ENCODE measurements at places on chromosomes 4 and X. TPM values are rescaled to one million over a fixed set of nuclear protein-coding genes. Genes with fewer than 3 reads are reported as not detected.
A peak's percentile ranks its signal among the peaks of the same experiment; 100 is the strongest.

- DNase-seq = no peak
Measured at GRCh38 chrX:38774249-38774648, 27.0 kb upstream of the MID1IP1 start.

- DNase-seq = no peak
Measured at GRCh38 chr4:3111461-3111860, 37.0 kb downstream of the HTT start.

SSX2 gene
- not detected for polyA plus RNA-seq

CCNB3 gene
- polyA plus RNA-seq = 0.08 TPM

GRCh38 chr4:184280137-184280536 is 62.5 kb upstream of the ENPP6 start:
- DNase-seq = peak; percentile 50

EXOC1L gene
- polyA plus RNA-seq = not detected

- no peak for DNase-seq
Measured at GRCh38 chrX:112834031-112834845, 6.4 kb downstream of the AMOT start.

DNA sequence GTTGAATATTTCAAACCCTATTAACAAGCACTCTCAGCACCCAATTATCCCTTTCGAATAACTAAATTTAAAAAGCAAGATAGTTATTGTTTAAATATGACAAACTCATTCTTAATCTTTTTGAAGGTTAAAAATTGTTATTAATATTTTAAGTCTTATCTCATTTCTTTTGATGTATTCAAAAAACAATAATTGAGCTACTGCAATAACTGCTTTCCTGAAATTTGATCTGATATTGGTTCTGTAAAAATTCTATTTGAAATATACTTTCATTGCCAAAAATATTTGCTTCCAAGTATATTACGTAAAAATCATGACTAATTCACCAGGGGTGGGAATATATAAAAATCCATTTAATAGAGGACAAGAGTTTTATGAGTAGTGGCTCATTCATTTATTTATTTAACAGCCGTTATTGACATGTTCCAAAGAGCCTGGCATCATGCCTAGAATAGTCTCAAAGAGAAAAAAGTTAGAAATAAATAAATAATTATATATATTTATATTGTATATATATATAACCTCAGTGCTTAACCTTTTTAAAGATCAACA is 34.4 kb downstream of the GLRA3 start:
- DNase-seq = no peak

CDKL5 gene
- 3.6 TPM for polyA plus RNA-seq

IRS4 gene
- not detected for polyA plus RNA-seq

MAGEA12 gene
- polyA plus RNA-seq = not detected

GRCh38 chr4:139777757-139778156 is 112.1 kb downstream of the MGST2 start:
- no peak for DNase-seq

DNA sequence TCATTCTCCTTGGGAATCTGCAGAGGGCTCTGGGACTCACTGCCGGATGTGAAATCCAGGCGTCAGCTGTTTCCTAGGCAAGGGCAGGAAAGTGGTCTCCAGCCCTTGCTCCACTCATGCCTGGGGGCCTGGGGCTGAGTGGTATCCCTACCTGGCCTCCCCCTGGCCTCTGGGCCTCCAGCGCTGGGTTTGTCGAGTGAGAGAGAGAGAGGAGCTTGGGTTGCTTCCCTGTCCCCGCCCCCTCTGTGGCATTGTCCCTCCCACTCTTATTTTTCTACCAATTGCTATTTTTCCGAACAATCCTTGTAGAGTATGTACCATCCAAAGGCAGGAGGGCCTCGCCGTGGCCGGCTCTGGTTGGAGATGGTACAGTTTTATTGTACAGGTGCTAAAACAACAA is 53.1 kb downstream of the ELF4 start:
- DNase-seq = no peak

GRCh38 chr4:13534344-13535063 is 9.8 kb downstream of the NKX3-2 start:
- no peak for DNase-seq

GRCh38 chr4:338759-339097 is 1.1 kb downstream of the ZNF141 start:
- DNase-seq = no peak

DNA sequence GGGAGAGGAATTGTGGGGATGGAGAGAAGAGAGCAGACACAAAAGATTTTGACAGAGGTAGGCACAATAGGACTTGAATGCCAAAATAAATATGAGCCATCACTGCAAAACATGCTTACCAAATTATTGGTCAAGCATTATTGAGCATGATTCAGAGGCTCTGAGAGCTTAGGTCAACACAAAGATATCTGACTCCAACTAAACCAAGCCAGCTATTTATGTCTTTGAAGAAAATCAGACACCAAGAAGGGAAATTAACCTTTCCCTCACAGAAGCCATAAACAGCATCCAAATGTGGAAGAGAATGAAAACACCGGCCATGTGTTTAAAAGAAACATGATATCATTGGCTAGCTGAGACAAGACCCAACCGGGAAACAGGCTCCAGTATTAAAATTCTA is 323.2 kb downstream of the RAB28 start:
- no peak for DNase-seq

DNA sequence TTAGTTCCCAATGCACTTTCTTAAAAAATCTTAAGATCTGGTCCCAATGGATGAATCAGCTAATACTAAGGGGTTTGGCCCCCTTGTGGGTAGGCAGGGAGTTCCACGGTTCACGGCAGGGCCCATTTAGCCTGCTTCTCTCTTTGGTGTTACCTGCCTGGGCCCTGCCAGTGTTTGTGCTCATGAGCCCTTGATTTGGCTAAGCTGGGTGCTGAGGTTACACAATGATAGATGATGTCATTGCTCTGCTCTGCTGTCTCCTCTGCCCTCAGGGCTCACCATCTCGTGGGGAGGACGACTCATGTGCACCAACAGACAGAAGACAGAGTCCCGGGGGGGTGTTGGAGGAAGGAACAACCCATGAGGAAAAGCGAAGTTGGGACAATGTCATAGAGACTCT is 24.4 kb downstream of the RTL5 start:
- DNase-seq = peak; percentile 94

- DNase-seq = no peak
Measured at GRCh38 chr4:105967058-105967658, 71.9 kb downstream of the NPNT start.

- no peak for DNase-seq
Measured at GRCh38 chr4:4782969-4783368, 76.5 kb upstream of the MSX1 start.

- no peak for DNase-seq
Measured at GRCh38 chr4:112807083-112807482, 170.1 kb downstream of the LARP7 start.

- no peak for DNase-seq
Measured at GRCh38 chr4:48472794-48473193, 10.3 kb upstream of the SLC10A4 start.

GRCh38 chr4:169098054-169098497 is 88.0 kb upstream of the CBR4 start:
- DNase-seq = no peak

GRCh38 chrX:5042563-5042962 is 1186.1 kb downstream of the NLGN4X start:
- DNase-seq = no peak

CCNI gene
- polyA plus RNA-seq = 106 TPM

DNA sequence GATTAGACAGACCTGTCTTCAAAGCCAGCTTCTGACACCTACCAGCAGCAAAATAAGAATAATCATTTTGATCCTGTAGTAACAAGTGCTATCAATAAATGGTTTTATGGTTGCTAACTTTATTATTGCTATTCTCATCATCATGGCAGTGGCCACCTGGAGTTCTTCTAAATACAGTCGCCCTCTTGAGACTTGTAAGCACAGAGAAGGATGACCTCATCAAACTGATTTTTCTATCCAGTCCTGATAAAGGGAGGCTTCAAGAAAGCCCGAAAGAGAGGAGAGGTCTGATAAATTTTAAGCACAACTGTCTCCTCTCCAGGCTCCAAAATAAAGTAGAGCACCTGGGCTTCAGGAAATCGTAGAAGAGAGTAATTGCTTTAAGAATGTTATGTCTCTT is 286.4 kb downstream of the USP46 start:
- no peak for DNase-seq

GAR1 gene
- 4.7 TPM for polyA plus RNA-seq

DNA sequence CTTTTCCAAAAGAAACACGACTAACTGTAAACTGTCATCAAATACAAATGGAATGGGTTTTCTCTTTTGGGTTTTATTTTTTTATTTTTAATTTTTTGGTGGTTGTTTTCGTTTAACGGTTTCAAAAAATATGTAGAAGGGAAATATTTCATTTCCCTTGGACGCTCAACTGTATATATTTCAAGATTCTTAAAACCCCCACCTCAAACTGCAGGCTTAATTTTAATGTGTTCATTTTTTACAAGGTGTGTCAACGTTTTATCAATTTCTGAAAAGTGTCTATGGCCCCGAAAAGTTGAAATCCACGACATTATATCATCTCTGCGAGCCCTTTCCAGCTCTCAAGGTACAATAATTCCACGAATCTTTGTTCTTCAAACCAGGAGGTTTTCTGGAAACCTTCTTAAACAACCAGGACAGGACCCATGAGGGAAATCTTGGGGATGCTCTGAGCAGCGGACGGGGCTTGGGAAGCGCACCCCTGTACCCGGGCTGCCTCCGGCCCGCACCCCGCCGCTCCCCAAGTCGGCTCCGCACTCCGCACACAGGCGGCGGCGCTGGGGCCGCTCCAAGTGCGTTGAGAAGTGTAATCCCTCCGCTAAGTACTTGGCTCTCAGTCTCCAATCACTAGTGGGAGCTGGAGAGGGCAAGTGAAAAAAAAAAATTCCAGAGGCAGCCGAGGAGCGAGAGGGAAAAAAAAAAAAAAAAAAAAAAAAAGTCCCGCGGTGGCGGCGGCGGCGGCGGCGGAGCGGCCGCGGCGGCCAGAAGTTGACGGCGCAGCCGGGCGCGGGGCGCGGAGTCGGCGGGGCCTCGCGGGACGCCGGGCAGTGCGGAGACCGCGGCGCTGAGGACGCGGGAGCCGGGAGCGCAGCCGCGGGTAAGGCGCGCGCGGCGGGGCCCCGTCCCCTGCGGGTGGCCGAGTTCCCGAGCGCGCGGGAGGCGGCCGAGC is at the start of gene BMPR1B:
Gene BMPR1B (plus strand): TSS at position 764 of the 949 bp plus-strand sequence. CDS start 346,470 bp downstream, outside the sequence.
- DNase-seq = no peak

DNA sequence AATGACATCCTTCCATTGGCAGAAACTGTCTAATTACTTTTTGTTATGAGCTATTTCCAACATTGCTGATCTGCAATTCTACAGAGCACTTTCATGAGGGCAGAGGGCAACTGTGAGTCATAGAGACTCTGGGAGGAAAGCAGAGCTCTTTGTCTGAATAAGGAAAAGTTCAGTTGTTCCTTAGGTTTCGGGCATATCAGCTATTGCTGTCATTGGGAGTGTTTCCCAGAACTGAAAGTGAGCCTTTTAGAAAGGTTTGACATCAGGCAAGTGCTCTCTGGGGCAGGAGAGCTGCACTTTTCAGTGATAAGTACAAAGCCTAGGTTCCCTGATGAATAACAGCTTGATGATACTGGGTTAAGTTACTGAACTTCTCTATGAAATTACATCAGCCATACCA is 119.2 kb upstream of the EDNRA start:
- no peak for DNase-seq

DNA sequence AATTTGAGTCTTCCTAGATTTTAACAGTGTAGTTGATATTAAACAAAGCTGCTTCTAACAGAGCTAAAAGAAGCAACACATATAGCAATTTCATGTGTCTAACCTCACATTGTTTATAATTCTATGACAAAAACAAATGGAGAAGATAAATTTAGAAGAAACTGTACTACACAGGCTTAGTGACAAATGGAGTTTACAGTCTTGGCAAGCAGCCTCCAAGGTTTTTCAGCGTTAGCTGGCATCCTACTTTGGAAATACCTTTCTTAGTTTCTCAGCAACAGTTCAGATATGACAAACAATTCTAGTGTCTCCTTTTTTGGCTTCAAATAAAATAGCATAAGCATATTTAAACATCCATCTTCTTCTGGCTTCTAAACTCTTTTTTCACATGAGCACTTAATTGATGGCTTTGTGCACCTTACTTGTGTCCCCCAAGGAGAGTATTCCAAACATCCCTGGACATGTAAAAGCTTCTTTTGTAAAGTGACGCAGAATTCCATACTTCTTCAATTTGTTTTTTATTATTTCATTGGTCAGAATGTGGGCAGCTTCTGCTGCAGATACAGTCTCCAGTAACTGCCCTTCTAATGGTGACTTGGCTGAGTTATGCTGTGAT is 249.8 kb downstream of the ANTXR2 start:
- no peak for DNase-seq

GRCh38 chr4:26763648-26764047 is 97.0 kb upstream of the STIM2 start:
- peak; percentile 31 for DNase-seq

DNA sequence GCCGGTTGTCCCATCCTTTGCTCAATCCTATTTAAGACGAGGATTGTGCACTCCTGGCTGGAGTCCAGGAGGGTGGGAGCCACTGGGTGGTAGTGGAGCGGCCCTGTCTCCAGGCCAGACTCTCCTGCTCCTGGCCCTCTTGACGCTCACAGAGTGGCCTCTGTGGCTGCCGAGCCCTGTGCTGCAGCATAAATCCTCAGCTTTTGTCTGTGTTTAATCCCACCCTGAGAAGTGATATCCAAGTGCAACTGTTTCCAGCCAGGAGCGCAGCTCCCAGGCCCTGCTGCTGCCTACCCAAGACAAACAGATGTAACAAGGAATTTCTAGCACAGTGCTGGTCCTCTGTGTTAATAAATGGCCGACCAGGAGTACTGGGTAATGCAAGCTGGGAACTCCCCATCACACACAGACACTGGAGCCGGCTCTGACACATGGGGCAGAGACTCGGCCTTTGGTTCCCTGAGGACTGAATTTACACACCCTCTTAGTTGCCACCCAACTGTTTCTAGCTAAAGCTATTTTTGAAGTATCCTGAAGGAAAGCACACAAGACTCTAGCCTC is 85.3 kb downstream of the GATB start:
- no peak for DNase-seq

DNA sequence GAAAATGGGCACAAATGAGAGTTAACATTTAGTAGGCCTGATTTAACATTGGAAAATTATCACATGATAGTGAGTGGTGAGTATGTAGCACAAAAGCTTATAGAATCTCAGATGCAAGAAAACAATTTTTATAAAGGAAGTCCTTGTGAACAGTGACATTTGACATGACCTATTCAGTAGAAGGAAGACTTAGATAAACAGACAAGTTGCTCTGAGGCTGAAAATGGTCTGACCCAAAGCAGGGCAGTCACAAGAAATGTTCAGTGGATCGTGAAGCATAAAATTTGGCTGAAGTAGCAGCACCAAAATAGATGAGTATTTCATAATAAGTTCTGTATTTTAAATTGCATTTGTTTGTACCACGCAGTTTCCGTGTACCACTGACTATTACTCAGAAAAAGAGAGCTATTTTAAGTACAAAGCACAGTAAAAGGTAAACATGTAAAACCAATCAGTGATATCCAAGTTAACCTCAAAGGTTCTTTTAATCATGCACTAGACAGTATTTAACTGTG is 605.7 kb upstream of the PABPC4L start:
- DNase-seq = no peak

DNA sequence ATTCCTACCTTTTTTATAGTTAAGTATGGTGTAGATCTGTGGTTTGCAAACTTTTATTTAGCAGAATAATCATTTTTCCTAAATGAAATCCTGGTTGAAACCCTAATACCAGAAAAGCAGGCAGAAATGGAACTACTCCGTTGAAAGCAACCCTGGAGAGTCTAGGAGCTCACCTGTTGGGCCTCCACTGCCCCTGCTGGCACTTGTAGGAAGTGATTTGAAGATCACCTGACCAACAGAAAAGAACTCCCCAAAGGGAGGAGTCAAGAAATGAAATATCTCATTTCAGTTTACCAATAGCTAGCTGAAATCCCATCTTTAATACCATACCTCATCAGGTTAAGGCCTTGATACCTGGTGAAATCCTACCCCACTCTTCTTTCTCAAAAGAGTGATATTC is 277.1 kb downstream of the KLHL13 start:
- no peak for DNase-seq

Measured in CD14-positive monocyte (primary cell).